ENCODE measurements at places on chromosomes 4 and X.

DNA sequence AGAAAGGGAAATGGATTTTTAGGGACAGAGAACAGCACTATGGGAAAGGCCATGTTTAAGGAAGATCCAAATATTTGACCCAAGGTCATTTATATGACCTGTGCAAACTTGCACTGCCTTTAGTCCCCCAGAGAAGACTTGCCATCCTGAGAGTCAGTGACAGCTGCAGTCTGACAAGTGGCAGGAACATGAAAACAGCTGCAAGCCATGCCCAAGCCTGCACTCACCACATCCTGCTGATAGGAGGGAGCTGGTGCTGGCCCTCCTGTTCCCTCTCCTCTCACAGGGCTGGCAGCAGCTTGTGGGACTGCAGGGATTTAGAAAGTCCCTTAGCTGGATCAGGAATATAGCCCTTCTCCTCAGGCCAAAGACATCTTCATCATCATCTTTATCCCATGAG lies 187.7 kb downstream of the RAP1GDS1 start:
- DNase-seq = no peak

DNA sequence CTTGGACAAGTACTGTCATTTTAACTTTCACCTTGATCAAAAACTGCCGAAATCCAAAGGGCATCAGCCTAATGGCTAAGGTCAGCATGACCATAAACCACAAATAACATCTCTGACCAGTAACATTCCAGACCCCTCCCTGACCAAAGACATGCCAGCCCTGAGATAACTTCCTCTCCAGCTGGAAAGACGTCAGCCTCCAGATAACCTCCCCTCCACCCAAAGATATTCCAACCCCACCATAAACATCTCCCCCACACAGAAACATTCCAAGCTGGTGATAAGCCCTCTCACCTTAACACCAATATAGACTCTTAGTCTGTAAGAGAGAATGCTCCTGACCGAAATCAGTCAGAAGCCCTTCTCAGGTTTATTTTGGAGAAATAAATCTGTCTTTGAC lies 7.4 kb downstream of the PPP1R2C start:
- no peak for DNase-seq

- no peak for DNase-seq
These were observed 460.3 kb downstream of the GPAT3 start for GRCh38 chr4:83996254-83996653.

- DNase-seq = no peak
These were observed 84.2 kb upstream of the TMEM164 start for GRCh38 chrX:109918753-109919152.

DNA sequence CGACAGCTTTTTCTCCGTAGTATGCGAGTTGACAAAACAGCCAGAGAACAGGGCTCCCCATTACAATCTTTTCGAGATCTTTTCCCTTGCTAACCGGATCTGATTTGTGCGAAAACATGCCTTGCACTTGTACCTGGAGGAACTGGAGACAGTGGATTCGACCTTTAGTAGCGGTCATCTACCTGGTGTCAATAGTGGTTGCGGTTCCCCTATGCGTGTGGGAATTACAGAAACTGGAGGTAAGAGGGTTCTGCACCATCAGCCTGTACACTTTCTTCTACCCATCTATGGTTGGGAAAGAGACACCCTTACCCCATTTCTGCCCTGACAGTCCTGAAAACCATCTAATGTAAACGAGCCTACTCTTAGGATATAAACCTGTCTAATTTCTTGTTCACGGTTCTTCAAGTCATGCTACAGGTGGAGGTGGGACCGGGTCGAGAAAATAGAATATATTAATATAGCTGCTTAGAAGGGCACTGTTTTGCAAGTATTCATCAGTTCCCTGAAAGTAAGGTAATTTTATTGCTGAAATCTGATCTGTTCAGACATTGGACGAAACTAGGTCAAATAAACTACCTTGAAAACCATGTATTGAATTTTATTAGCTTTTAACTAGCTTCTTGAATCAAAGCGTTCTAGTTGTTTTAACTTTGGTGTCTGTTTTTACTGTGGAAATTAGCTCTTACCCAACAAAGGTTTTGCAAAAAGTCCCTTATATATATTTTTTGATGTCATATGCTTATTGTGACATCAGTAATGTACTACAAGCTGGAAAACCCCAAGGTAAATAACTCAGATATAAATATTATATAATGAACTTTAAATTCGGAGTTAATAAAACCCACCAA lies 869 bp downstream of the TMEM184C start:
- no peak for DNase-seq

GRCh38 chrX:123648028-123648810 lies 84.6 kb downstream of the THOC2 start:
- DNase-seq = no peak

- no peak for DNase-seq
These were observed 258.9 kb downstream of the TENM3 start for GRCh38 chr4:182502064-182502463.
